ENCODE measurements at places on chromosomes 12 and 14. TPM values are rescaled to one million over a fixed set of nuclear protein-coding genes. Genes with fewer than 3 reads are reported as not detected.

HOXC12 gene
- not detected for total RNA-seq

GRCh38 chr12:132194056-132194455 lies 49.8 kb downstream of the NOC4L start:
- peak; percentile 14 for DNase-seq

- no peak for DNase-seq
Observed at GRCh38 chr12:79887890-79888289, 47.0 kb downstream of the PPP1R12A start.

- DNase-seq, result no peak
Observed at GRCh38 chr14:80379035-80379434, 167.7 kb upstream of the DIO2 start.

DNA sequence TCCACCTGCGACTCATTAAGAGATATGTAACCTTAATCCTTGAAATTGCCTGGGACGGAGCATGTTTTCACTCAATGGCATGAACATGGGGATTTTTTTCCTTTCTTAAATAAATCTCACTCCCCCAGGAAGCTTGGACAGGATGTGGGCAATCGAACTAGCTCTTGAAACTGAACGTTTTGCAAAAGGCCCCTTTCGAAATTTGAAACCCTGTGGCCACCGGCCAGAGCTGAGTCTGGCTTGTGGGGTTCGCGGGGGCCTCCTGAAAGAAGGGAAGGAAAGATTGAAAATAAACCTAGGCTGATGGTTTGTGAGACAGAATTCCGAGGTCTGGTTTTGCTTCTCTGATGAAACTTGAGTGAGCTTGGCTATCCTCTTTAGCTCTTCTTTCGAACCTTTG lies 101.4 kb upstream of the RTL1 start:
- no peak for DNase-seq

DNA sequence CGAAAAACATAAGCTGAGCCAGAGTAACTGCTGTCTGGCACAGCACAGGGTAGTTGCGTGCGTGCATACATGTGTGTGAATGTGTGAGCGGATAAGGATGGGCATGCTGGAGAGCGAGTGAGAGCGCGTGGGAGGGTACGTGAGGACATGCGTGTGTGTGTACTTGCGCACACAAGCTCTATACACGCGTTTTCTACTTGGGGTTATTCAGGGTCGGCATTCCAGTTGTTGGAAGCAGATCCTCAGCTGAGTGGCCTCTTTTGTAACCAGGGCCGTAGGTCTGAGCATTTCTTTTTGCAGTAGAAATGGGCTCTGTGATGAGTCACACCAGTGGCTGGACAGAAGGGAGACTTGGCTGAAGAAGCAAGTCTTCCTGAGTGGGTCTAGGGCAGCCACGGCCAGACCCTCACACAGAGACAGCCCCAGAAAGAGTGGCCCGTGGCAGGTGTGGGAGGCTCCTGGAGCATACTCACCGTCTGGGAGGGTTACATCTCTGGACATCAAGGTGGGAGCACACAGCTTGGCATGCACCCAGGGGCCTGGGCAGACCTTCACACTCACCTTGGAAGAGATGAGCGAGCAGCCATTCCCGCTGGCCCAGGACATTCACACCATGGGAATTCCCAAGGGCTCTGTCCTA lies 78.0 kb downstream of the LRRC74A start:
- DNase-seq, result peak; percentile 46

- no peak for DNase-seq
Observed at GRCh38 chr12:95237315-95237714, 19.7 kb downstream of the VEZT start.

CCDC92 gene
- 8.8 TPM for total RNA-seq

BCL2L14 gene
- not detected for total RNA-seq

- DNase-seq, result no peak
Observed at GRCh38 chr14:86357119-86357518, 827.2 kb downstream of the FLRT2 start.

- peak; percentile 97 for DNase-seq
Observed at GRCh38 chr12:46430340-46430948, 57.9 kb upstream of the SLC38A2 start.

- DNase-seq, result peak; percentile 76
Observed at GRCh38 chr12:101414533-101415119, 7.1 kb upstream of the ARL1 start.

RABGGTA gene
- 28.6 TPM for total RNA-seq

DNA sequence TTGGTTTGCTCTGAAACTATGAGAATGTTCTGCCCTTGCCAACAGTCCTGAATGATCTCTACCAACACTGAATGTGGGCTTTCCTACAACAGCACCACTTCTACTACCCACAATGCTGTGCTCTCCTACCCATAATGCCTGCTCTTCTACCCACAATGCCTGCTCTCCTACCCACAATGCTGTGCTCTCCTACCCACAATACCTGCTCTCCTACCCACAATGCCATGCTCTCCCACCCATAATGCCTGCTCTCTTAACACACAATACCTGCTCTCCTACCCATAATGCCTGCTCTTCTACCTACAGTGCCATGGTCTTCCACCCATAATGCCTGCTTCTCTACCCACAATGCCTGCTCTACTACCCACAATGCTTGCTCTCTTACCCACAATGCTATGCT lies 92.3 kb downstream of the KCNK13 start:
- DNase-seq, result no peak

DNA sequence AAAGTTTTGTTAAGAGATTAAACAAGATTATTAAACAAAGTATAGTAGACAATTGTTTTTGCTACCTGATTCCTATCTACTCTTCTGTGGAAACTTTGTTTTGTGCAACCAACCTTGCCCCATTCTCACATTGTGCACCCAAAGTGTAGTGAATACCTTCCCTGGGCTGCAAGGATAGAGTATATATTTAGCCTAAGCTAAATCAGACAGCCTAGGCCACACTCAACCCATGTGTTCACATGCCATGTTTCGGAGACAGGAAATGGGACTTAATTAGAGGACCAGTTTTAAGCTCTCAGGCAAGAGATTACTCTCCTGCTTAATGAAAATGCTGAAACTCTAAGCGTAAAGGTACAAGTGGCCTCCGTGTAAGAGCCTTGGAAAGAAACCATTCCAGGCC lies 734.9 kb upstream of the USP15 start:
- DNase-seq, result no peak

GRCh38 chr12:131950182-131950913 lies 606 bp downstream of the EP400 start:
- peak; percentile 38 for DNase-seq

DNA sequence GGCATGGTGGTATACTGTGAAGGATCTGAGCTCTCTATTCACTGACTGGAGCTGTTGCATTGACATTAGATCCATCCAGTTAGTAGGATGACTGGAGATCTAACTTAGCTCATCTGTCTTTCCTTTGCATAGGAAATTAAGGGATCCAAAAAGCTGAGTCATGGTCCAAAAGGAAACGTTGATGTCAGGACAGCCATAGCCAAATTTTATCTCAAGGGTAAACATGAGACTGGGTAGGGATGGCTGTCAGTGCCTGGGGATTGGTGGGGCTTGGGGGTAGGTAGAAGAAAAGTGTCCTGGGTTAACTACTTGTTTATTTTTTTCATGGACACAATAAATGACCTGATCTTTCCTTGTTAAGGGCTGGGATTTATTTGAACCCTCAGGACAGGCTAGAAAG lies 4.6 kb downstream of the FAM177A1 start:
- DNase-seq, result peak; percentile 50

- DNase-seq, result peak; percentile 16
Observed at GRCh38 chr14:89349171-89350008, 67.6 kb downstream of the FOXN3 start.

KRT77 gene
- total RNA-seq, result not detected

DNA sequence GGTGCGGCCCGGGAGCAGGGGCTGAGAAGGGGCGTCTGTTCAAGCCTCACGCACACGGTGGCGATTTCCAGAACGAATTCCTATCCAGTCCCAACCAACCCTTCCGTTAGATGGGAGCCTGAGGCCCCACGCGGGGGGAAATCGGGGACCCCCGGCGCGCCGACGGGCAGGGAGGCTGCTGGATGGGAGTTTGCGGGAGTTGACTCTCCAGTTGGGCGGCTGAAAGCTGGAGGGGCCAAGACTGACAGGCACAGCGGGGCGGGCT lies 9.8 kb downstream of the EXOC3L4 start:
- DNase-seq, result no peak

GRCh38 chr14:66746316-66747006 lies 238.5 kb downstream of the GPHN start:
- DNase-seq, result peak; percentile 73

DNA sequence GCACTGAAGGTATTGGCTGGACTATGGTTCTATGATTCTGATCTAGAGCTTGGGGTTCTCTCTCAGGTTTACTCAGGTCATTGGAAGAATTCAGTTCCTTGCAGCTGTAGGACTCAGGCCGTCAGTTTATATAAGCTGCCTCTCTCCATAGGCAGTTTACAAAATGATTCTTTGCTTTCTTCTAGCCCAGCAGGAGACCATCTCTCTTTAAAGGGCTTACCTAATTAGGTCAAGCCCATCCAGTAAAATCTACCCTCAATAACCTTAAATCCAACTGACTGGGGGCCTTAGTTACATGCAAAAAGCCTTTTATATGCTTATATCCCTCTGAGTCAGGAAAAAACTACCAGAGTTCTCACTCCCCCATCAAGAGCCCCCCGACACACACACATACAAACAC lies 80.5 kb upstream of the GARIN6 start:
- DNase-seq, result no peak

SLC8A3 gene
- total RNA-seq, result 0.42 TPM

DNA sequence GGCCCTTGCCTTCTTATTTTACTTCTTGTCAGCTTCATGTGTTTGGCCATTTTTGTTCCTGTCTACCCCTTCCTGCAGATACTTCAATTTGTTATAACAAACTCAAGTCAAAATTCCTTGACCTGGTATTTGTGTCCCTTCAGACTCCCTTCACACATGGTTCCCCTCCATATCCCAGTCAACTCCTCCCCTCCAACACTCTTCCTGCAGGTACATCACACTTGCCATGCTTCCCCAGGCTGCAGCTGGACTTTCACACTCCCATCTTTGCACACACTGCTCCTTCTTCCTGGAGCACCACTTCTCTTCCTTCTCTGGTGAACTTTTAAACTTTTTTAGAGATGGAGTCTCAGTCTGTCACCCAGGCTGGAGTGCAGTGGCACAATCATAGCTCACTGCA lies 18.9 kb upstream of the FIGNL2 start:
- no peak for DNase-seq

GRCh38 chr12:46369095-46369473 lies 3.5 kb downstream of the SLC38A2 start:
- no peak for DNase-seq

TAS2R7 gene
- not detected for total RNA-seq

GRCh38 chr14:39664646-39665045 lies 232.4 kb upstream of the FBXO33 start:
- DNase-seq, result no peak

DNA sequence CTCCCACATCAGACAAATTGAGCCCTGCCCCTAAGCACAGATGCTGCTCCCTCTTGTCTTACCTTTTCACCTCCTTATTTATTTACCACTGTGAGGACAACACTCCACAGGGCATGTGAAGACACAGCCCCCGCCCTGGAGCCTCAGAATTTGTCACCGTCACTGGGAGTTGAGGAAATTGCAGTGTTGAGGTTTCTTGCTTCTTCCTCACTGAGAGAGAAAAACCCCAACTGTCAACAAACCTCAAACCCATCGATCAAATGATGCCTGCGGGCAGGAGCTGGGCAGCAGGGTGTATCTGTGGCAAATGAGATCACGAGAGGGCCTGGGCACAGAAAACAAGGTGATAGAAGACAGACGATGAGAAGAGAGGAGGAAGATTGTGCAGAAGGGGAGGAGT lies 30.5 kb upstream of the PLEKHG3 start:
- no peak for DNase-seq

DNA sequence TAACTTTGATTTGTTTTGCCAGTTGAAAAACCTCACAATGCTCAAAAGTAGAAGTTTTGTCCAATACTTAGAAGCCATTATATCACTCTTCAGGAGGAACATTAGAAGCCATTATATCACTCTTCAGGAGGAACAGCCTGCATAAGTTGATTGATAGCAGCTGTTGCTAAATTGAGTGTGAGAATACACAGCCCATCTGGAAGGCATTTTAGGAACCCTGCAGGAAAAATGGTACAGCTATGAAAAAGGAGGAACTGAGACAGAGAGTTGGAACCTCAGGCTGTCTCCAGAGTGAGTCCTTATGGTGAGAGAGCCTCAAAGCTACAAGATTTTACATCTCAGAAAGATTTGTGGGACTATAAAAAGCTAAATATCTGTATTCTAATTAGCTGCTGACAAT lies 207.0 kb downstream of the MYRFL start:
- no peak for DNase-seq

GRCh38 chr14:52977798-52978197 lies 26.9 kb upstream of the FERMT2 start:
- DNase-seq, result no peak

DNA sequence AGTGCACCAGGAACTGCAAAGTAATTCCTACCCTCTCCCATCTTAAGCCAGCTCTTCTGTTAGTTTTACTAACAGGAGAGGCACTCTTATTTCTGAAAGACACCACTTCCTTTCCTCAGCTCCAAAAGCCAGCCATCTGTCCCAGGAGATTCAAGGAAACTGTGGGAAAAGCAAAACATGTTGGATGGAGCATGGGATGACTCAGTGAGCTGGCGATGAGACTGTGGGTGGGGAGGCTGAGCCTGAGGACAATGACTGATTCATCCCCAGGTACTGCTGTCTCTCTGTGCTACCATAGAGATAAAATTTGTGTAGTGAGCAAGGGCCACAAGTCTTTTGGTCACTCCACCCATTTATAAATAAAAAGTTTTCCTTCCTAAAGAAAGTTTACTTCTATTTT lies 141.4 kb downstream of the MYRFL start:
- DNase-seq, result no peak

ZBTB39 gene
- 11.2 TPM for total RNA-seq

GRCh38 chr12:108565976-108566375 lies 3.6 kb downstream of the ISCU start:
- peak; percentile 94 for DNase-seq

SLC7A8 gene
- not detected for total RNA-seq

DNA sequence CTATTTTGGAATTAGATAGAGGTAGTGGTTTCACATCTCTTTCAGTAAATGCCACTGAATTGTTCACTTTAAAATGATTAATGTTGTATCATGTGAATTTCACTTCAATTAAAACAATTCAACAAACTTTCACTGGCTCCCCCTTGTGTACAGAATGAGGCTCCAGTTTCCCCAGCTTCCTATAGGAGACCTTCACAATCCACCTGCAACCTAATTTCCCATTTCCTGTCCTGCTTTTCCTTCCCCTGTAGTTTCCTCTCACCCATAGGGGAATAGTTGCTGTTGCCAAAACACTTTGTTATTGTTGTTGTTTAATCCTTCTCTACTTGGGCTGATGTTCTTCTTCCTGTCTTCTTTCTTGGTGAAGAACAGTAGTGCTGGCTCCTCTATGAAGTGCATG lies 59.8 kb downstream of the NPAS3 start:
- DNase-seq, result peak; percentile 49

DNA sequence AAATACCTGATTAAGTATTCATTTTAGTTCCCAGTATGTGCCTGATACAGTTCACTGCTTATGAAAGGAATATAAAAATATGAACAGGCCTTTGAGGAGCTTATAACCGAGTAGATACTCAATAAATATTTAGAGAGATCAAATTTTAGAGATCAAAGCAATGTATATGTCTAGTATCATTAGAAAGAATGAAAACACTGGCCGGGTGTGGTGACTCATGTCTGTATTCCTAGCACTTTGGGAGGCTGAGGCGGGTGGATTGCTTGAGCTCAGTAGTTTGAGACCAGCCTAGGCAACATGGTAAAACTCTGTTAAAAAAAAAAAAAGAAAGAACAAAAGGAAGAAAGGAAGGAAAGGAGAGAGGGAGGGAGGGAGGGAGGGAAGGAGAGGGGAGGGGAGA lies 113.2 kb upstream of the EEA1 start:
- no peak for DNase-seq

GRCh38 chr12:47202176-47202575 lies 122.4 kb upstream of the AMIGO2 start:
- no peak for DNase-seq
